ENCODE measurements at places on chromosomes 12 and 14.

DNA sequence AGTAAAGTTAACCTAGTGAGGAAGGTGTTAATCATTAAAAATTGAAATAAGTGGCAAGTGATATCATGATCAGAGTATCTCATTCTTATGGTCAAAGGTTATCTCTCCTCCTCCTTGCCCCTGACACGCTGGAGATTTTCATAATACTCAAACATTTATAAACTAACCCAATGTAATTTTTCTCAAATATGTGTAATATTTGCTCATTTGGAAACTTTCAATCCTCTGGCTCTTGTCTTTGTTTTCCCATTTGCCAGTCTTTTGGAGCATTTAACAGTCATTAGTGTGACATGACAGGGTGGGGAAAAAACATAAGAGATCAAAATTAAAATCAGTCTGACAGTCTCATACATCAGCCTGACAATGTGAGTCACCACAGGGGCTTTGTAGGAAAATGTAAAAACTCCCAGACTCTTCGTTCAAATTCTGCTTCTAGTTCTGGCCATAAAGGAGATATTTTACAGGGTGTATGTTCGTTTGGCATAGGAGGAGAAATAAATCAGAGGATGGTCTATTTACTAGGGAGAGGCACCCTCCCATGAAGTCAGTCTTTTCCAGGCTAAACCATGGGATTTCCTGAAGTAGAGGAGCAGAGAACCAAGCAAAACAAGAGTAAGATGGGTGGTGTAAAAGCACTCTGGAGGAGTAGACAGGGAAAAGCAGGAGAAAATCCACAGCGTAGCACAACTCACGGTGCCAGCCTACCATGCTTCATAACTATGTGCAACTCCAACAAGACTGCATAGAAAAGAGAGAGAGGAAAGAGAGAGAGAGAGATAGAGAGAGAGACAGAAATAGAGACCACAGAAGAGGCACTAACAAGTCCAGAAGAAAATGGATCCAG, 369.2 kb upstream of the PDE3A start:
- DNase-seq, result no peak

DNA sequence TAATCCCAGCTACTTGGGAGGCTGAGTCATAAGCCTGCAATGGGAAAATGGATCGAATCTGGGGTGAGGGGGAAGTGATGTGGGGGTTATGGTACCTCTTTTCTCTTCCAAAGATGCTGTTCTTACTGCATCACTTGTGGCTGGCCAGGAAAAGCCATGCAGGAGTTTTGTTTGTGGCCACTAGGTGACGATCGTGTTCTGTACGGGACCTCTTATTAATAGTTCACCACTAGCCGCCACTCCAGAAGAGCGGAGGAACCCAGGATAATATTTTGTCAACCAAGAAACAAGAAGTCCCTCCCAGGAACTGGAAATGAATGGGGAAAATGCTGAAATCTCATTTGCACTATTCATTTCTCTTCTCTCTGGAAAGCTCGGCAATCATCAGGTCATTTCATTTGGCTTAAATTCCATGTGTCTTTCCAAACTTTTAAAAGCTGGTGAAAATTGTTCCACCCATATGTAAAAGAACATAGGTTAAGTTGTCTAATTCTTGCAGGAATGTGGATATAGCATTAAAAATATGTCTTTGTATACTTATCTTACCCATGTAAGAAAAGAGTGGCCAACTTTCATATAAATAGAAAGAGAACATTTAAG, 8.9 kb downstream of the GPR65 start:
- peak; percentile 61 for DNase-seq

DNA sequence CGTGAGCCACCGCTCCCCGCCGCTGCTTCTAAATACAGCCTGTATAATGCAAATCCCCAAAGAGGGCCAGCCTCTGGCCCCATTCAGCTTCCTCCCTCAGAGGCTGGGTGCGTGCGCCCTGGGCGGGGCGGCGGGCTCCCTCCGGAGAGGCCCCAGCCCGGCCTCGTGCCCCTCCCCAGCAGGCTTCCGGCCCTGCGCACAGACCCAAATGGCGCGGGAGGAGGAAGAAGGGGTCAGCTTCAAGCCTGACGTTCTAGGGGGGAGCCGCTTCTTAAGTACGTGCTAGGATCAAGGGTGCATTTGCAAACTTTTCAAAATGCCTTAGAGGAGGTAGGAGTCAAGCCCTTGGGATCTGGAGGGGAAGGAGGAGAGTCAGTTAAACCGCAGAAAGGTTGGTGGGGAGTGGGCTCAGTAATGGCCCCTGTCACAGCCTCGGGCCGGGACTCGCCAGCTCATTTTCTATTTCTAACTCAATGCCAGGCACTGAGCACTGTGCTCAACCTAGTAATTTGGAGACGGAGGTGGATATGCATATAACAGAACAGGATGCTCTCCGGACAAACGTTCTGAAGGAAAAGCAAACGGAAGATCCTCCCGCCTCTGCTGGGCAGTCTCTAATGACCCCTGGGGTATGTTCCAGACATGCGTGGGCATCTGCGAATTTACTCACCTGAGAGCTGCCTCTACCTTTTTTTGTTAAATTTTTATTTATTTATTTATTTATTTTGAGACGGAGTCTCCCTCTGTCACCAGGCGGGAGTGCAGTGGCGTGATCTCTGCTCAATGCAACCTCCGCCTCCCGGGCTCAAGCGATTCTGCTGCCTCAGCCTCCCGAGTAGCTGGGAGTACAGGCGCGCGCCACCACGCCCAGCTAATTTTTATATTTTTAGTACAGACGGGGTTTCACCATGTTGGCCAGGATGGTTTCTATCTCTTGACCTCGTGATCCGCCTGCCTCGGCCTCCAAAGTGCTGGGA, 32.3 kb downstream of the NINJ2 start:
- peak; percentile 72 for DNase-seq

DNA sequence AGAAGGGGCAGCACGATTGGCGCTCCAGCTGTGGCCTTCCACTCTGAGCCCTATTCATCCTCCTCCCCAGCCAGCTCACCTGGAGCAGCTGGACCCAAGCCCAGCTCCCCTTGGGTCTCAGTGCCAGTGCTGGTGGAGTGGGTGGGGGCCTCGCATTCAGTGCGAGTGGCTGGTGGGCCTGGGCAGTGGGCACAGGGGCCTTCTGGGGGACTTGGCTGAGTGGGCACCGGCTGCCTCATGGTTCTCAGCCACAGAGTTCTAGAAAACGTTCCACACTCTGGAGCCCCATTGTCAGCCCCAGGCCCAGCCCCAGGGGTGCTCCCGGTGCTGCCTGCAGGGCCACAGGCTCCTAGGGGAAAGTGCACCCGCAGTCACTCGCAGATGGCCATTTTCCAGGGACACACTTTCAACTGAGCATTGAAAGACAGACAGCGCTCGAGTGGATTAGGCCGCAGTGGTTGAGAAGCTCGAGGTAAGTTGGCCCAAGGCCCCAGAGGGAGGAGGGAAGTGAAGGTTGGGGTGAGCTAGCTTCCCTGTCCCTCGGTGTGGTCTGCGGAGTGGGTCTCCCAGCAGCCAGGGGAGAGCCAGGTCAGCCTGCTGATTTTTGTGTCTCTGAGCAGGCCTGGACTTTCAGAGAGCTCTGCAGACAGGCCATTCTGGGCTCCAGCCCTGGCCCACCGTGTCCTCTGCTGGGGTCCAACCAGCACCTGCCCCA, 3.8 kb downstream of the CLBA1 start:
- no peak for DNase-seq

- DNase-seq, result no peak
Observed at GRCh38 chr12:85836197-85837090, at the start of gene RASSF9. Gene RASSF9 (minus strand): TSS chr12:85836409. CDS start chr12:85836201, 208 bp downstream.

DNA sequence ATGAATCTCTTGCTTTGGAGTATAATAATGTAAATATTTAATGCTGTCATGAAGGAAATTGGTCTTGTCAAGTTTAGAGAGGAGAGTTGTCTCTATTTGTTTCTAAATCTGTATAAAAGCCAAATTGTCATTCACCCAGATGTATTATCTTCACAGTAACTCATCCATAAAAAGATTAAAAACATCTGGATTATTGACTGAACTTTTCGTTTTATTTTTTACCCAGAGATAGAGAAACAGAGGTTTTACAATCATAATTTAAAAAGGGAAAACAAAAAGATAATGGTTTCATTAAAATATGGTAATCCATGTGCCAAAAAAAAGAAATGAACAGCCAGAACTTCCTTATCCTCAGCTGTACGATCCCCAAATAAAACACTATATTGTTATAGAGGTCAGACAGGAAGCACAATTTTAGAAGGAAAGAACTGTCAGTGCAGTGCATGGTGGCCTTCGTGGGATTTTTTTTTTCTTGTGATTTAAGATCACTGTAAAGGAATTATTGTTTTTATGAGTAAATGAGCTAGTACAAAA, 125.9 kb downstream of the ACSS3 start:
- no peak for DNase-seq

GRCh38 chr14:63435204-63435603, 108.0 kb downstream of the PPP2R5E start:
- DNase-seq, result no peak

DNA sequence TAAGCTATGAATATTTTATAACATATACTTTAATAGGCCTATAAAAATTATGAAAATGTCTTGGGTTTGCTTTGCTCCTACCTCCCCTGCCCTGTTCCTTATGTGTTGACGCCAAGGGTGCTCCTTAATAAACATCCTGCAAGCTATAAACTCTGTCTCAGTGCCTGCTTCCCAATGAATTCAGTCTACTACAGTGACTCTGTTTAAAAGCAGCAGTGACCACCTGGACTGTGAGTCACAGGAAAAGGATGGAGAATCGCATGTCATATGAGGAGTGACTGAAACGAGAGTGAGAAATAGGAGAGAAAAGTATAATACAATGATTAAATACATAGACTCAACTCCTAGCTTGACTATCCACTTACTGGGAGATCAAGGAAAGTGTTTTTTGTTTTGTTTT, 41.1 kb upstream of the CFAP54 start:
- DNase-seq, result no peak

- DNase-seq, result no peak
Observed at GRCh38 chr14:94110552-94111181, at the start of gene IFI27. Gene IFI27 (plus strand): TSS chr14:94110736.

- DNase-seq, result no peak
Observed at GRCh38 chr12:110531741-110532333, 29.7 kb downstream of the RAD9B start.

GRCh38 chr14:89429199-89430181, 12.5 kb upstream of the FOXN3 start:
- DNase-seq, result peak; percentile 25

GRCh38 chr14:44405011-44405486, 102.0 kb downstream of the FSCB start:
- no peak for DNase-seq

Measured in CD4-positive, alpha-beta T cell treated with Interleukin-12 subunit alpha and Interleukin-12 subunit beta, for 1 hour (primary cell).